ENCODE measurements at places on chromosomes 2 and 18.

DNA sequence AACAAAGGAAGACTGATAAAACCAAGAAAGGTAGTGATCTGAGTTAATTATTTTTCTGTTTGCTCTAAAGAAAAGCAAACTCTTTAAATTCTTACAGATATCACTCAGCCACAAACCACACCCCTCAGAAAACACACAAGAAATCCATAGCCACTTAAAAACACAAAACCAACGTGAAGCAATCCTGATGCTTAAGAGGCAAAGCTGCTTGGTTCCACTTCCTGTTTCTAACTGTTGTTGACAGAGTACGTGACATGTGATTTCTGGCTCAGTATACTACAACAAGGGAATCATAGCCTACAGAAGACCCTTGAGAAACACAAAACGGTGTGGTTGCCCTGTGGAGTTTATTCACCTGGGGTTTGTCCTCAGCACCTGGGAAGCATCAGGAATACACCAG lies 240.9 kb upstream of the APCDD1 start:
- DNase-seq = peak; percentile 73

- DNase-seq = no peak
Measured at GRCh38 chr2:55097461-55098410, 47.5 kb upstream of the RTN4 start.

GRCh38 chr2:213722565-213722964 lies 438.3 kb downstream of the SPAG16 start:
- DNase-seq = no peak

DNA sequence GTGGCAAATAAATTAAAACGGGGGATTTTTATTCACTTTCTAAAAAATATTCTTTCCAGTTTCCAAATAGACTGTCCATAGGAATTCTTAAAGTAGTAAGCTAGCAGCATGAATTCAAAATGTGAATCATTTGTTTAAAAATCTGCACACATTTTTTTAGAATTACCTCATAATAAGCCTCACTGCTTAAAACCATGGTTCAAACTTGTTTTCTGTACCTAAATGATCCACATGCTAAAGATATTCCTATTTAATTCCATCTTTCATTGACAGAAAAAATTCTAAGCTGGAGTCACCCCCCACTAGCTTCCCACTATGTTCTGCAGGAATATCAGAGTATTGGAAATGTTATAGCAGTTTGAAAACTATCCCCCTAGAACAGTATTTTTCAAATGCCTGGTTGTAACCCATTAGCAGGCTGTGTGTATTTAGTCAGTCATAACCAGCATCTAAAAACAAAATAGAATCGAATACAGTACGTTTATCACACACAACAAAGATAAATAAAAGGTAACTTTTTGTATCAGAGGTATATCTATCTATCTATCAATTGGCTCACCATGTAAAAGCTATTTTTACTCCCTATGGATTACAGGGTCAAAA lies 11.2 kb upstream of the IKZF2 start:
- DNase-seq = no peak

DNA sequence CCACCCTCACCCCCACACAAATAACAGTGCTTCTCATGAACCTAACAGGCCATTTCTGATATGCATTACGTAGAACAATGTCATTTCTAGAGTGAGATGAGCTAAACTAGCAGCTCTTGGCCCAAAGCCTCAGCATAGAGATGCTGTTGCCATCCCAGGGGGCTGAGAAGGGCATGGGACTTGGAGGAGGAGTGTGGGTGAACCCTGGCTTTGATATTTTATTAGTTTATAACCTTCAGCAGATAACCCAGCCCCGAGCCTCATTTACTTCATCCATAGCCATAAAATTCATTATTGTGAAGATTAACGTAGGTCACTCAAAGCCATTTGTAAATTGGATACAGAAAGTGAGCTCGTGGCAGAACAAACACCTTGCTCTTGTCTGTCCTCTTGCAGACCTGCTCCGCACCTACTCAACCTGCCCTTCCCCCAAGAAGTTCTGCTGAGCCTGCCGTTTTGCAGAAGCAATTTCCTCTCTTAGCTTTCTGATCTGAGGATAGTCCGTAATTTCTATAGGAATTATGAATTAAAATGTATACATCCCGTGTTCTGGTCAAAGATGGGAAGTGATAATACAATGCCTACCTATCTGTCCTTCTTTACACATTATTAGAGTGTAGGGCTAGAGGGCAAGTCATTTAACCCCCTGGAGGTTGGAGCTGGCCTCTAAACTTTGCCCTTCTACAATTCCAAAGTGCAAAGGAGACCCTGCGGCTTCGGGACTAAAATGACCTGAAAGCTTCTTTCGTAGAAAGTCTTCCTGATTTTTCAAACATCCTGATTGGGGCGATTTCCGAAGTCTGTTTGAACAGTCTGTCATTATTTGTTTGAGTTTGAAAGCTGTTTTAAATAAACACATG lies 187.4 kb downstream of the BCL2 start:
- no peak for DNase-seq

DNA sequence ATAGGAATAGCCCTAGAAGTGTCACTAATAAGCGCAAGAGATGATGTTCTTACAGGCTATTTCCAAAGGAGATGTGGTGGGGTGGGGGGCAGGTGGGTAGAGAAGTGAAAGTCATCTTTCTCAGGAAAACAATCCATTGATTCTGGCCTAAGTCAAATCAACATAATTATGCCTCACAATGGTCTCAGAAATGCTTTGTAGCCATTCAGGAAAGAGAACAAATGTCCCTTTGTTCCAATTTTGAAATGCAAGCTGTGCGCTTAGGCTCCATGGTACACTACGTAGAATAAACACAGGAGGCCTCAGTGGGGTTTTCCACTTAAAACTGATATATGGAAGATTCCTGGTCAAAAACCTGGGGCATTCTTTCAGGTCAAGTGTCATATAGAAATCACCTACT lies 529.9 kb upstream of the KLHL29 start:
- DNase-seq = no peak

DNA sequence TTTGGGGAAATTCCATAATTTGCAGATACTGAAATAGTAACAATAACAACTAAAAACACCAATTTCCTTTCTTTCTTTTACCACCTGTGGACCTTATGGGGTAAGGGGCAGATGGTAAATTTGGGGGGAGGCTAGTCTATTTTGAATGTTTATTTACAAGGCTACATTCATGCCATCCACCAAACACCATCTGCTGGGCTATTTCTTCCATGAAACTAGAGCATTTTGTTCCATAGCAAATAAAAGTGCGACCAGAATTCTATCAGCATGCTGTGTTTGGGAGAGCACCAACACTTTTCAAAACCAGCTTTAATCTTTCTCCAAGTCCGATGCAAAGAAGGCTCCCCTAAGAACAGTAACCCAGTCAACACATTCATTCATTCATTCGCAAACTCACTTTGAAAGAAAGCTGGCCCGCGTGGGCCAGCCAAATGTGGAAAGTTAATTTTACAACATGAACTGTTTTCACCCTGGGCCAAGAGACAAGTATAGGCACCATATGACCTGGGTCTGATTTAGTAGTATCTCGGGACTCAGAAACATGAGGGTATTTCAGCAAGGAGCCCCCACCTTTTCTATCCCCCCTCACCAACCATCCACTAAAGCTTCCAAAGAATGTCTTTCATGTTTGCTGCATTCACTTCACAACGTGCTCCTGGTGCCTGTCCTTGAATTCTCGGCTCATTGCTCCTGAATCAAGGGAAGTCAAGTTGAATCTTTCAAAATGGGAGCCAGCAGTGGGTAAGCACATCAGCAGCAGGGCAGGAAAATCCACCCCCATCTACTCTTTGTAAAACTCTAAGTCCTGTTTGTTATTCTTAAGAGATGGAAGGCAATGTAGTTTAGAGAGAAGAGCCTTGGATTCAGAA lies 210.6 kb downstream of the C1D start:
- DNase-seq = no peak

GRCh38 chr2:38277245-38278116 lies 99.6 kb downstream of the ATL2 start:
- DNase-seq = no peak

GRCh38 chr2:231032575-231033140 lies 4.7 kb upstream of the C2orf72 start:
- no peak for DNase-seq

GRCh38 chr2:145777914-145778313 lies 1258.0 kb upstream of the ZEB2 start:
- DNase-seq = no peak

DNA sequence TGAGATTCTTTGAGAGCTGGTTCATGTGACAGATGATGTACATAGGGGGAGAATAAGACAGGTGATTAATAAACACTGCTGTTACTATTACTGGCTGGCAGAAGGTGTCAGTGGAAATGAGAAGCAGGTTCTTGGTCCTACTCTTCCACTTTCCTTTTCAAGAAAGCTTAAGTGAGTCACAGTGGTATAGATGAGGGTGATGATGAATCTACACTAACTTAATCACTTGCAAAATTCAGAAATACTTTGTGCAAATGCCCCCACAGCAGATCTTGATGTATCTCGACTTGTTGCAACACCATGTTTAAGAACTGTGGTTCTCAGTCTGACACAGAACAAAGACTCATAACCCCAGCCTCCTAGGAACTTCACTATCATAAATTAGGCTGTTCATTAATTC lies 35.9 kb upstream of the MGAT5 start:
- DNase-seq = no peak

DNA sequence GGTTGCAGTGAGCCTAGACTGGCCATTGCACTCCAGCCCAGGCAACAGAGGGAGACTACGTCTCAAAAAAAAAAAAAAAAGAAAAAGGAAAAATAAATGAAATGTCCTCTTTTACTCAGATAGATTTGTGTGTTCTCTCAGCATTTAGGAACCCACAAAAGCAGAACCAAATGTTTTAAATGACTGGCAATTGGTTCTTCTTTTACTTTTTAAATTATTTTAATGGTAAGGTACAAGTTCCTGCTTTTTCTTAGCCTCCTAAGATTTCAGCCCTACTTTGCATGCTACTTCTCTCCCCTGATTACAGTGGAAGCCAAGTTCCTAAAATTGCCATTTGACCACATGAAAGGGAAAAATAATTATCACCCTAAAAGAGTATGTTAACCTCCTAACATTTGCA lies 23.5 kb downstream of the SRSF7 start:
- no peak for DNase-seq

DNA sequence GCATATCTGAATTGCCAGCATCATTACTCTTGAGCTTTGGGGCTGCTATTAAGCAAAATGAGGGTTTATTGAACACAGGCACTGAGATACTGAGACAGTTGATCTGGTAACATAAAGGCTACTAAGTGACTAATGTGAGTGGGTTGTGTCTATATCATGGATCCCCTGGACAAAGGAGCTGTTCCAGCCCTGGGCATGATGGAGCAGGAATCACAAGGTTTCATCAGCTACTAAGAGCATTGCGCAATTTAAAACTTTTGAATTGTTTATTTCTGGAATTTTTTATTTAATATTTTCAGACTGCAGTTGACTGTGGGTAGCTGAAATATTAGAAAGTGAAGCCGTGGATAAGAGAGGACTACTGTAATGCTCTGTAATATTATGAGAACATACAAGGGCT lies 73.5 kb downstream of the MGAT5 start:
- no peak for DNase-seq

- DNase-seq = no peak
Measured at GRCh38 chr2:143429932-143430679, 300.9 kb downstream of the ARHGAP15 start.

DNA sequence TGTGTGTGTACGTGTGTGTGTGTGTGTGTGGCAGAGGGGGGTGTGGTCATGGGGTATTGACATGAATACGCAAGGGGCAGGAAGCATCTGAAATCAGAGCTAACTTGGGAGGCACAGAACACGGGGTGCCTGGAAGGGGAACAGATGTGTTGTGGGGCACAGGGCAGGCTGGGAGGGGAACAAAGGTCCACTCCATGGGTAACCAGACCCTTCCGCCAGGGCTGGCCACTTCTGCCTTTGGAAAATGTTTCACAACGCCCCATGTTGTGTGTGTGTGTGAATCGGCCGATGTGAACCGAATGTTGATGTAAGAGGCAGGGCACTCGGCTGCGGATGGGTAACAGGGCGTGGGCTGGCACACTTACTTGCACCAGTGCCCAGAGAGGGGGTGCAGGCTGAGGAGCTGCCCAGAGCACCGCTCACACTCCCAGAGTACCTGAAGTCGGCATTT lies at the start of gene SLC11A1:
Gene SLC11A1 (plus strand): TSS at position 358 of the 451 bp plus-strand sequence. CDS start 96 bp downstream, outside the sequence.
- no peak for DNase-seq

DNA sequence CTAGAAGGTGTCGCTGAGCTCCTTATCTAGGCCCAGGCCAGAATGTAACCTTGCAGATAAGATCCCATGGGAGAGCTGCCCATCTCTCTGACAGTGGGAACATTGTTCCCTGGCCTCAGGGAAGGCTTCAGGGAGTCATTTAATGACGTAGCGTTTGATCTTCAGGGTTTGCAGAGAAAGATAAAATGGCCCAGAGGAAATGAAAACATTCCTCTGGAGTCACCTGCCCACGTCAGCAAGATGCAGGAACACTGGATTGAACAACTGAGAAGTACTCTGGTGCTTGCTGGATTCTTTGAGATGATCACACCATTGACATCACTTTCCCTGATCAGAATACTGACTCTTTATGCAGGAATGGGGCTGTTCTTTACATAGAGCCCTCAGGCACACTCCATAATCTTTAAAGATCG lies 51.6 kb downstream of the MAPK4 start:
- DNase-seq = no peak

DNA sequence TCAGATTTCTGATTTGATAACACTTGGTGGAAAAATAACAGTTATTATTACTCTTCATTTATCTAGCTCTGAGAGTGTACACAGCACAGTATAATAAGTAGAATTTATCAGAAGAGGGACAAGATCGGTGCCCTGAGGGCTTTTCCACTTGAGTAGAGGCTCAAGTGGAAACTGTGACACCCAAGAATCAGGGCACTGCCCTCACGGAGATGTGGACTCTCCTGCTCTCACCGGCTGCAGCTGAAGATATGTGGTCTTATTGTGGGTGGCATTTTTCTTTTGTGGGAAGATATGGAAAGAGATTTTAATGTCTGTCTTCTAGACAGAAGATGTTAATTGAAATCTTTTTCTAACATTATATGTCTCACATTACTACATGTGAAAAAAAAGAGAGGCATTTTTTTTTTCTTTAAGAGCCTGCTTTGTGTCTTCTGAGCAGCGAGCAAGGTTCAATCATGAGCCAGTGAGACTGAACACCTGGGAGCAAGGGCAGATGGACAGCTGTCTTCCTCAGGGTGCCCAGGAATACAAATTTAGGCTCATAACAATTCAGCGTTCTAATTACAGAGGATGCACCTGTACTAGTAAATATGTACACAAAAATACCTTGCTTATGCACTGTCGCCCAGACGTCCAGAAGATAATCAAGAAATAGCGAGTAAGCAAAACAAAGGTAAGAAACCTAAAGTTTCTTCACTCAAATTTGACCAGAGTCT lies 1098.2 kb upstream of the FANCL start:
- DNase-seq = no peak

DNA sequence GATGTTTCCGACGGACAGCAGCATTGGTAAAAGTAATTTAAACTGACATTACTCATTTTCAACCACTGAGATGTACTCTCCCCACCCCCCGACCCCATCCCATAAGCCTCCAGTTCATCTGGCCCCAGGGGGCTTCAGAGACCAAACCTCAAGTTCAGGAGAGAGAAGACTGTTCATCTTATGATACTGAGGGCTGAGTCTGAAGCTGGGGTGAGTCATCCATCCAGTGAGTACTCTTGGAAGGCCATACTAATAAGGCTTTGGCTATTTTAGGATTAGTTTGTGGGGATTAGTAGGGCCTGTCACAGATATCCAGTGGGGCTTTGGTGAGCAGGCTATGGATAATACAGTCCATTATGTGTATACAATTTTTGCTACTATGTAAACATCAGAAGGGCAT lies 125.3 kb upstream of the APCDD1 start:
- DNase-seq = no peak
